Hair follicle dermal papilla cell (primary cell): ENCODE measurements at places on chromosomes 3 and 15. TPM values are rescaled to one million over a fixed set of nuclear protein-coding genes. Genes with fewer than 3 reads are reported as not detected.

The INKA1 gene
- 11.7 and 14.1 TPM in 2 replicates for total RNA-seq

The HAPLN3 gene
- total RNA-seq = 2.9 and 5.0 TPM in 2 replicates

The ESYT3 gene
- total RNA-seq = 0.49 and 0.97 TPM in 2 replicates

The TMC3 gene
- total RNA-seq = not detected in 2 replicates

The SUMF1 gene
- 48.9 and 76.7 TPM in 2 replicates for total RNA-seq

The KAT2B gene
- 13.8 and 14.4 TPM in 2 replicates for total RNA-seq

The CHRNA7 gene
- 0.81 and 1.2 TPM in 2 replicates for total RNA-seq

The SLC22A13 gene
- 0.24 and 0.97 TPM in 2 replicates for total RNA-seq

The EPHA3 gene
- total RNA-seq = 0.24 and 0.65 TPM in 2 replicates

The RAB7A gene
- 65.6 and 67.9 TPM in 2 replicates for total RNA-seq

The FHIT gene
- 1.3 and 3.2 TPM in 2 replicates for total RNA-seq

The GATM gene
- total RNA-seq = not detected in 2 replicates

The LRRC31 gene
- total RNA-seq = not detected in 2 replicates

The TRIM59 gene
- 37.0 and 42.7 TPM in 2 replicates for total RNA-seq

The PTH1R gene
- 4.5 and 11.0 TPM in 2 replicates for total RNA-seq

The PATL2 gene
- total RNA-seq = 0.61 and 0.81 TPM in 2 replicates

The CPN2 gene
- total RNA-seq = under 0.01 TPM in 1 of 2 replicates, not detected in the other

The CRYGS gene
- total RNA-seq = 0.65 and 0.85 TPM in 2 replicates

The CDC25A gene
- total RNA-seq = 1.8 and 2.8 TPM in 2 replicates

The ZNF385D gene
- 1.2 and 1.6 TPM in 2 replicates for total RNA-seq

The SSUH2 gene
- total RNA-seq = 0.16 TPM in 1 of 2 replicates, not detected in the other

The SNTN gene
- not detected in 2 replicates for total RNA-seq

The BUB1B gene
- 2.4 and 5.0 TPM in 2 replicates for total RNA-seq

The NAALADL2 gene
- total RNA-seq = 19.9 and 30.5 TPM in 2 replicates

The LMAN1L gene
- not detected in 2 replicates for total RNA-seq

The IRAK2 gene
- total RNA-seq = 5.0 and 5.6 TPM in 2 replicates
